Renal cortical epithelial cell (primary cell): ENCODE measurements at places on chromosomes 2 and 18. TPM values are rescaled to one million over a fixed set of nuclear protein-coding genes. Genes with fewer than 3 reads are reported as not detected.

The MAP4K3 gene
- total RNA-seq: 56.6 and 108 TPM in 2 replicates

The WDFY1 gene
- 69.5 and 85.4 TPM in 2 replicates for total RNA-seq

The LYG2 gene
- total RNA-seq: not detected in 2 replicates

The PLEKHB2 gene
- total RNA-seq: 189 and 200 TPM in 2 replicates

The SPEG gene
- 2.3 and 10.8 TPM in 2 replicates for total RNA-seq

The GALNT13 gene
- total RNA-seq: 0.40 and 0.52 TPM in 2 replicates

The GRHL1 gene
- total RNA-seq: 1.7 and 4.0 TPM in 2 replicates

The PAIP2B gene
- 1.2 and 4.3 TPM in 2 replicates for total RNA-seq

The LRP2 gene
- 0.20 TPM in 1 of 2 replicates, not detected in the other for total RNA-seq

The DOK6 gene
- 0.17 and 2.3 TPM in 2 replicates for total RNA-seq

The POU3F3 gene
- total RNA-seq: 32.8 and 81.9 TPM in 2 replicates

The KRTCAP3 gene
- total RNA-seq: 0.85 and 3.5 TPM in 2 replicates

The ORC4 gene
- 118 and 176 TPM in 2 replicates for total RNA-seq

The KIF3C gene
- total RNA-seq: 28.9 and 41.7 TPM in 2 replicates

The TMEFF2 gene
- total RNA-seq: not detected in 2 replicates

The UGT1A4 gene
- total RNA-seq: 1.2 and 3.8 TPM in 2 replicates

The SLC4A3 gene
- 3.5 and 10.1 TPM in 2 replicates for total RNA-seq

The PIGN gene
- total RNA-seq: 58.5 and 76.8 TPM in 2 replicates

The OXER1 gene
- total RNA-seq: 0.15 TPM in 1 of 2 replicates, not detected in the other

The RESP18 gene
- not detected in 2 replicates for total RNA-seq

The AGXT gene
- total RNA-seq: not detected in 2 replicates

The STPG4 gene
- total RNA-seq: 0.20 and 0.52 TPM in 2 replicates

The CYP26B1 gene
- 0.10 TPM in 1 of 2 replicates, not detected in the other for total RNA-seq

The SULT1C2 gene
- 4.7 and 13.1 TPM in 2 replicates for total RNA-seq

The ST6GAL2 gene
- total RNA-seq: 0.10 and 1.4 TPM in 2 replicates

The DSEL gene
- 8.7 and 10.7 TPM in 2 replicates for total RNA-seq

The UGT1A7 gene
- total RNA-seq: 0.69 and 2.8 TPM in 2 replicates

The KCNF1 gene
- total RNA-seq: not detected in 2 replicates

The LMAN1 gene
- total RNA-seq: 131 and 208 TPM in 2 replicates

The COLEC12 gene
- 0.52 and 34.7 TPM in 2 replicates for total RNA-seq

The IL1F10 gene
- not detected in 2 replicates for total RNA-seq

The TBR1 gene
- under 0.01 TPM in 1 of 2 replicates, not detected in the other for total RNA-seq

The SMPD4 gene
- total RNA-seq: 13.9 and 29.6 TPM in 2 replicates

The UNC80 gene
- 0.05 TPM in 1 of 2 replicates, not detected in the other for total RNA-seq

The SLC20A1 gene
- 72.9 and 91.2 TPM in 2 replicates for total RNA-seq

The PAX8 gene
- total RNA-seq: 86.5 and 273 TPM in 2 replicates

The ABCG8 gene
- not detected in 2 replicates for total RNA-seq

The RAB1A gene
- total RNA-seq: 97.2 and 218 TPM in 2 replicates

The UGT1A8 gene
- total RNA-seq: 0.35 TPM in 2 replicates
